ENCODE measurements at places on chromosomes 2 and 18.

DNA sequence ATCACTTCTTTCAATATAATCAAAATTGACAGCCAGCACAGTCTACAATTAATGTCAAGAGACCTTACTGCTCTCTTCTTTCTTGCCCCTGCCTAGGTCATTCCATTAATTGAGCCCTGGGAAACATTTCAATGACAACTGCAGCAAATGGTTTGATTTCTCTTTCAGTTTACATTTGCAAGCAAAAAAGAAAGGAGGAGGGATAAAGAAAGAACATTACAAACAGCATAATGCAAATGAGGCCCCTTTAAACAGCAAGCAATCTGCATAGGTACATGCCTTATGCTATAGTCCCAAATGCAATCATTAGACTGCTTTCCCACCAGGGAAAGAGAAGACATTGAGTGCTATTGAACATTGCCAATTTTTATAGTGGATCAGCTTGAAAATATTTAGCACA is 655.0 kb upstream of the CDH2 start:
- no peak for DNase-seq

DNA sequence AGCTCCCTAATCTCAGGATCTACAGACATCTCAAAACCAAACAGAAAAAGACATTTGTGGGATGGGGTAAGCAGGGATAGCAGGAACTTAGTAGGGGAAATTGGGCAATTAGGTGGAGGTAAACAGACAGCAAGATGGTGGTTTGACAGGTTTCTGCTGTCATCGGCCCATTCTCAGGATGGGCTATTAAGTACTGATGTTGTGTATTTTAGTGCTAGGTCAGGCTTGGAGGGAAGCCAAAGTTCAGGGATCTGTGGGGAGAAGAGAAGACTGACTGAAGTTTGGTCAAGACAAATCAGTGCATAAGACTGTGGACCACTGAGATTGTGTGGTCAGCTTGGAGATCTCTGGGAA is 96.8 kb upstream of the THUMPD2 start:
- no peak for DNase-seq

GRCh38 chr18:39489431-39489830 is 1923.8 kb upstream of the CELF4 start:
- DNase-seq = no peak

DNA sequence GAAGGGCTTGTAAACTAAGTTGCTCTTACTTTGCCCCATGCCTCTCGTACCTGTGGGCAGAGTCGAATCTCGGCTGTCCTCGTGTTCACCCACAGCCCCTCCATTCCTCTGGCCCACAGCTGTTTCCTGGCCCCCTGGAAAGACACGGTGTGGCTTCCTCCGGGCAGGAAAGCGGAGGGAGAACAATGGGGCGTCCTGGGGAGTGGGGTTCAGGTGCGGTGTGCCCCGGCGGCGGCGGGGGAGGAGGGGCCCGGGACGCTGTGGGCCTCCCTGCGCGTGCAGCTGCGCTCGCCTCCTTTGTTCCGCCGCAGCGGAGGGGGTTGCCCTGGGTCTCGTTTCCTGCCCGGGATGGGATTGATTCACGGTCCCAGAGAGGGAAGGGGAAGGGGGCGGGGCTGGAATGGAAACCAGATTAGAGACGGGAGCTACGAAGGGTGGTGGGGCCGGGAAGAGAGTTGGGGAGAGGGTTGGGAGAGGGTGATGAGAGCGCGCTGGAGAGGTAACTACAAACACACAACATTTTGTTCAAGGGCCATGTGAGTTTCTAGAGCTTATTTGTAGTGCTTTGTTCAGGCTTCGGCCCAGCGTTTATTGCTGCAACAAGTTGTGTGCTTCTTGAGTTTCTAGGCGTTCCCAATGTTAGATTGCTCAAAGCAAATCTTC is 796 bp downstream of the MYO1B start:
- DNase-seq = no peak

- no peak for DNase-seq
Measured at GRCh38 chr2:42028571-42029148, 19.2 kb upstream of the PKDCC start.

DNA sequence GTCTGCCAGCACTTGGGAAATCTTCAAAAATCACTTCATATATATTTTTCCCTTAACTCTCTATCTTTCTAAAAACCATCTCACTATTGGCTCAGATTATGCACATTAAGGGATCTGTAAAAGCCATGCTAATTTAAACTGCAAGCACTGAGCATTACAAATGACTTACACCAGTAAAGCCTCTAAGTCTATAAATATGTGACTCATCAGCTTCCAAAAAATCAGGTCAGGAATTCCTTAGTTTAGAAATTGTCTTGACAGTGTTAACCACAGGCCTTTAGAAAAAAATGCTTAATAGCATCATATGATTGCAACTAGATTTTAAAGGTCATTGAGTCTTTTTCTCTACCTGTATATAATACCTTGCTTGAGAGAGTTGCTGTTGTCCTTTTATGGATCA is 1113.6 kb upstream of the PIK3C3 start:
- no peak for DNase-seq

DNA sequence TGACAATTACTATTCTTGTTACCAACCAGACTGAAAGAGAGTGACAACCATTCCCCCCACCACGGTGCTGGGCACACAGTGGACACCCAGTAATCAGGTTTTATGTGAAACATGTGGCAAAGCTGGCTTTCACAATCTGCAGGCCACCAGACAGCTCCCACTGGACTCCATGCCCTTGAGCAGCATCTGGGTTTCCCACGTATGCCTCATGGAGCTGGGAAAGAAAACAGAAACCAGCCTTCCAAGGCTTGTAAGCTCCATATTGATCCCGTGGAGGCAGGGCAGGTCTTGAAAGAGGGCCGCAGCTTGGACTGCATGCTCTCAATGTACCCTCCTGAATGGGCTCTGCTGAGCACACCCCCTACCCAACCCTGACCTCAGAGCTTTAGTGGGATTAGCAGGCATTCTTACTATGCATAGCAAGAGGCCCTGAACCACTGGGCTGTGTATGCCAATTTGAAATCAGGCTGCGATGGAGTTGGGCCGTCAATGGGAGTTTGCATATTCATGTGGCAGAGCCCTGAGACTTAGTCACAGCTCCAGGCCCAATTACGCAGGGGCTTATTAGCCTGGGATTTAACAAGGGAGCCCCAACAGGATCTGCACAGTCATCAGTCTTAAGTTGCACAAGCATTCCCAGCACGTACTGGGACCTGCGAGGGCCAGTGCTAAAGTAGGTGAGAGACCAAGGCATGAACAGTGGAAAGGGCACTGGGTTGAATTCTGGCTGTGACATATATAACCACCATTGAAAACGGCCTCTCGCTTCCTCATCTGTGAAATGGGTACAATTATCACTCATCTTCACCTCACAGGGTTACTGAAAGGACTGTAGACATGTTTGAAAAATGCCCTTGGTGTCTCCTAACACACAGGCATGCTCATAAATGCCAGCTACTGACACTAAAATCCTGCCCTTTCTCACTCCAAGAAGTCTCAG is 10.5 kb downstream of the C1QL2 start:
- DNase-seq = no peak

DNA sequence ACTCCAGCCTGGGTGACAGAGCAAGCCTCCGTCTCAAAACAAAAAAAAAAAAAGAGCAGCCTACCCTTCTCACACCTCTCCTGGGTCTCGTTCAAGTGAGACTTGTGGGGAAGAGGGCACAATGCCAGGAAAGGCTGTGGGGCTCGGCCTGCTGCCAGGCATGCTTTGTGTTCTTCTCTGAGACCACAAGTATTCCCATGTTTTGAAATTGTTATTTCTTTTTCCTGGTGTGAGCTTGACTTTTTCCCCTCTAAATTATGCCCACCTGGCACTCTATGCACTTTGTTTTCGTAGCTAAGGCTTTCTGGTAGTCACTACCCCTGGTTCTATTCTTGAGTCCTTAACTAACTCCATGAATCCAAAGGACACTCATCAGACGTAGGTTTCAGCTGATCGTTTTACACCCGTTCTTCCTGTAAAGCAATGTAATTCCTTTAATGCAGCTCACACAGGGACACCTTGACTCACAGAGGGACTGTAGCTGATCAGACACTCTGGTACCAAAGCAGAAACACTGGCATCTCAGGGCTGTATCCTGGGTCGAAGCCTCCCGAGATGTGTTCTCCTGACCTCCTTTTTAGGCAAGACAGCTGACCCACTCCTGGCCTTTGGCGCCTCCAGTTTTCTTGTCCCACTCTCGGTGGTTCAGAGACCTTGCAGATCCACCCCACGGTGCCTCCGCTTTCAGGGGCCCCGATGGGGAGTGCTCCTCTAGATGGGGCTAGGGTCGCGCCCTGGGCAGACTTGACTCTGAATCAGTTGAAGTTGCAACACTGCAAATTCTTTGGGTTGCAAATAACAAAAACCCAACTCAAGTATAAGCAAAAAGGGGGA is 193.3 kb upstream of the AGAP1 start:
- no peak for DNase-seq

GRCh38 chr2:170155022-170155722 is 22.8 kb upstream of the MYO3B start:
- DNase-seq = no peak

- DNase-seq = no peak
Measured at GRCh38 chr18:44852818-44853217, 172.1 kb downstream of the SETBP1 start.

DNA sequence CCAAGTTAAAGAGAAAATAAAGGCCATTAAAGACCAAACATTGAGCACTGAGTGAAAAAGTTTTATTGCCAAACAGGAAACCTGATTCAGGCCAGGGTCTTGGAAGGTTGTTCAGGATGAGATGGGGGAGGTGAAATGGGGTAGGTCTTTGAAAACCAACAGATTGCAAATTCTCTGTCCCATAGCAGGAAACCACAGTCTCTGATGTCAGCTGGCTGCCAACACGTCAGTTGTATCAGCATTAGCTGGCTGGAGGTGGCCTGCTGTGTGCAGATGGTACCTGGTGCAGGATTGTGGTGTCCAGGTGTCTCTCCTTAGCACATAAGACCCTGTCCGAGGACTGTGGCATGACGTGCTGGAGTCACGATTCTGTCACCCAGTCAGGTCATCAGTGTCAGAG is 106.3 kb downstream of the MSH2 start:
- DNase-seq = no peak

- DNase-seq = no peak
Measured at GRCh38 chr18:42230636-42231035, 275.6 kb downstream of the PIK3C3 start.

DNA sequence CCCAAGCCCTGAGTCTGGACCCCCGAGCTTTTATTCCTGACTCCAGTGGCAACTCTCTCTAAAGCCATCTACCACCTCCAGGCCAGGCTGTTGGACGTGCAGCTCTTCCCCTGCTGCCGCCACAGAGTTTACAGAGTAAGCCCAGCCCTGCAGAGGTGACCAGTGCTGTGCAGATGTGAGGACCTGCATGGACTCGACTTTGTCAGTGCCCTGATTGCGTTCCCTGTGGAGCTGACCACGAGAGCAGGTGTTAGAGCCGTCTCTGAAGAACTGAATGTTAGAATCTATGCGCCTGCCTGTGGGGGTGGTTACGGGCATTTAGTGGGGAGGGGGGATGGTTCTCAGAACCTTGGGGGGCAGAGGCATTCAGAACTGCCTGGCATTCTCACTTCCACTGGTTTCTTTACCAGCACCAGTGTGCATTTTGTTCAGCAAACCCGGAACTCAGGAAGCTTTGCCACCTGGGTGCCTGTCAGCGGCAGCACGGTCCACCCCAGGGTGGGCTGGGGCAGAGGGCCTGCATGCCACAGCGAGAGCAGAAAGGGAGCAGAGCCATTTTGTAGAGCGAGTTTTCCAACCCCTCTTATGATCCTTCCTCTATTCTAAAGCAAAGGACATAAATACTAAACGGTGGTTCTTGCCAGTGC is 137.9 kb downstream of the KLHL29 start:
- DNase-seq = no peak

DNA sequence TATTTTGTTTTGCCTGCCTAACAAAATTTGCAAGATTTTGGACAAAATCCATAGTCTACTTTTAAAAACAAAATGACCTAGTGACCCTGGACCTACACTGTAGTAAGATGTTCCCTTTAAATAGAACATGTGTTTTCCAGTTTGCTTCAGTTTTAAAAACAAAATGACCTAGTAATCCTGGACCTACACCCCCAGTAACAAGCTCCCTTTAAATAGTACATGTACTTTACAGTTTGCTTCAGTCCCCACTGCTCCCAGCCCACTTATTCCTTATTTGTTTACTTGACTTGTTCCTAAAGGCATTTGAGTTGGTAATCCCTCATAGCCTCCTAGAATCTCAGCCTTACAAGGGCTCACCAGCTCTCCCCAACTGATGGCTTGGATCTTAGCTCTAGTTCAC is 34.5 kb upstream of the HTR2B start:
- DNase-seq = no peak

DNA sequence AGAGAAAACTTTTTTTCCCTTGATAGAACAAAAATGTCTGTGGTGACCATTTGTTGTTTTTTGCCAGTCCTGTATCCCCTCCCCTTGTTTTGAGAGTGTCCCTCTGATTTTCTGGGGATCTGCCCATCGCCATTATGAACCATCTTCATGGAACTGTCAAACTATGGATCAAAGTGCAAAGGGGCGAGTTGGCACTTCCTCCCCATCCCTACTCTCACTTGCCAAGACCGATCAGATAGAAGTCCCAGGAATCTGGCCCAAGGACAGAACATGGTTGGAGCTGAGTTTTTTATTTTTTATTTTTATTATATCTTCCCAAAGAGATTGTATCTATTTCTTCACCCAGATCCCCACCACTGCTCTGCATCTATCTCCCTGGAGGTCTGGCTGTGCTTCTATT is 221.4 kb downstream of the IKZF2 start:
- DNase-seq = no peak

GRCh38 chr2:97889156-97889555 is 106.6 kb downstream of the TMEM131 start:
- no peak for DNase-seq

DNA sequence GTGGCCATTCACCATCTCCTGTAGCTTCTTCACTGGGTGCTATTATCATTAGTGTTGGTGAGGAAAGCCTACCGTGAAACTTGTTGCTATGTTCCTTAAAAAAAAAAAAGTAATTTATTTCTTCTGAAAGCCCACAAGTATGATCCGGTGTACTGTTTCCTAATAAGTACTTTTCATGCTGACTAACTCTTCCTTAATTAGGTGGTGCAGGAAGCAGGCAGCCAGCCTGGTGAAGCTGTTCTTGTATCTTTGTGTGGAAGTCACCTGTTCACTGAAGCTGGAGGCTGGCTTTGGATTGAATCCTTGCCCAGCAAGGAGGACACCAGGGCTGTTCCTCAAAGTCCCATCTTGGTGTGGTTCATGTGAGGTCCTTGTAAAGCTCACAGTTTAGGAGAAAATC is 321.7 kb upstream of the THSD7B start:
- no peak for DNase-seq

Data from activated T-helper 1 cell treated with anti-CD3 and anti-CD28 coated beads, Interleukin-2, amount 50 U/mL, for 16 hours (primary cell).